ENCODE measurements at places on chromosomes 16 and 17.

DNA sequence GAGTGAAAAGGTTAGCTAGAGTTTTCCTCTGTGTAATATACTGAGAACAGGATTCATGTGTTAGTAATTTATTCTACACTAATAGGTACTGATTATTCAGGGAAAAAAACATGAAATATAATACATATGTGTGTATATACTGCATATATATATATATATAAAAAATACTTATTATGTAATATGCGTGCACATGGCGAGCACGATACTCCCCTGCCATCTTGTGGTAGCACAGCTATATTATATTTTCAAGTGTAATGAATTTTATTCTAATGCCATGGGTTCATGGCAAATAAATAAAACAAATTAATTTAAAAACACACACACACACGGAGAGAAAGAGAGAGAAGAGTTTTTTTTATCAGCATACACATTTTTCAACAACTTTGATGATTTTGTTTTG, 460.6 kb downstream of the KCNJ2 start:
- DNase-seq: no peak

- DNase-seq: no peak
These were observed 161.2 kb downstream of the MRTFB start for GRCh38 chr16:14232106-14232864.

DNA sequence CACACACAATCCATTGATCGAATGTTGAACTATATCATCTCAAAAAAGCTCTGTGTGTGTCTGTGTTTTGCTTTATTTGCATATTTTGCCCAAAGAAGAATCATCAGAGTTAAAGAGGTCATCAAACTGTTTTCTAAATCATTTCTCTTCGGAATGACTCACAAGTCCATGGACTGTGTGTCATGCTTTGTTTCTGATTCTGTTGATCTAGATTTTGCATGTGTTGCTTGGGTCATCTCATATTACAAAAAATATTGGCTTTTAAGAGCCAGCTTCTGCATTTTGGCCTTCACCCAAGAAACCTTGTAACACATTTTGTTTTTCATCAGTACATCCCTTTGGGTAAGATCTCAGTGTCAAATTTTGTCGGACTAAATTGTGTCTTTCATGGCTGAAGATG, 471.2 kb upstream of the HSBP1 start:
- DNase-seq: no peak

- peak; percentile 44 for DNase-seq
These were observed 1.3 kb upstream of the TUBB3 start for GRCh38 chr16:89921702-89922476.

- DNase-seq: no peak
These were observed 12.8 kb downstream of the CANT1 start for GRCh38 chr17:78996781-78997201.

- DNase-seq: no peak
These were observed 375 bp downstream of the STUB1 start for GRCh38 chr16:680625-680945.

DNA sequence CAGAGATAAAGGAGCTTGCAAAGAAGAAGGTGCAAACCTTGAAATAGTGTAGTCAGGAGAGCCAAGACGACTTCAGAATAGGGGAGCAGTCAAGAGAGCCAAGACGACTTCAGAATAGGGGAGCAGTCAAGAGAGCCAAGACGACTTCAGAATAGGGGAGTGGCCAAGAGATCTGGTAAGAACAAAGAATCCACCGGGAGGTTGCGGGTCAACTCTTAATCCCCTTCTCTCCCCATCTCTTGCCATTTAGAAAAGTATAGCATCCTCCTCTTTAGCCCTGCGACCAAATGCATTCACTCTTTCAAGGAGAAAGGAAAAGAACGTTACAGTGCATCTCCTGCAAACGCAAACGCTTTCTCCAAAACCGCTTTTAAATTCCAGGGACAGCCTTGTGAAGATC, 713 bp downstream of the KNOP1 start:
- no peak for DNase-seq

- no peak for DNase-seq
These were observed 35.0 kb downstream of the ZCCHC14 start for GRCh38 chr16:87457709-87458423.

DNA sequence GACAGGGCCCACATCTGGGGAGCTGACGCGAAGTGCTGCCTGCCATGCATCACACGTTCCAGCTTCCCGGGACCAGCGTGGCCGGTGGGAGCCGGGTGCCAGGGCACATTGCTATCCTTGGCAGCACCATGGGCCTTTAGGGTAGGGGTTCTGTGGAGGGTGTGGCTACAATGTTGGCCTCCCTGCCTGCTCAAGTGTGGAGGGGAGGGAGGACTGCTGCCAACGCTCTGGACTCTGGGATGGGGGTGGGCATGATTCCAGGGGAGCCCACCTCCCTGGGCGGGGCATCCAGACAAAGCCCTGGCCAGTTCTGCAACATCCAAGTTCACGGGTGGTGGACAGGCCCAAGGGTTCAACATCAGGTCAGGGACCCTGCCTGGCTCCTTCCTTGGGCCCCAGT, 13.9 kb downstream of the GRB7 start:
- no peak for DNase-seq

- DNase-seq: peak; percentile 86
These were observed 14.4 kb downstream of the CDIPT start for GRCh38 chr16:29848420-29849297.

DNA sequence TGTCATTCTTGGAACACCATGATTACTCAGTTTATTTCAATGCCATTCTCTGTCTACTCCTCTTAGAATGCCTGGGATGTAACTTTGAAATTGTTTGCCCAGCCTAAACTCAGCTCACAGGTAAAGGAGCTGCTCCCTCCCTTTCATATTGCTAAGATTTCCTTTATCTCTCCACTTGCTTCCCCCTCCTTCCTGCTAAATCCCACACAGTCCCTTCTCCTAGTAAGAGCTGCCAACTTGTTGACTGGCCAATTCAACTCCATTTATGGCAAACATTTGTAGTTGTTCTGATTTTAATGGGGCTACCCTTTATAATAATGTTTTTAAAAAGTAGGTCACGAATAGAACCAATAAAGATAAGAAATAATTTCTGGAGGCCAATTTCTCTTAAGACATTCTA, 146.1 kb downstream of the SKAP1 start:
- DNase-seq: no peak

- DNase-seq: no peak
These were observed 202.4 kb downstream of the IRF8 start for GRCh38 chr16:86101137-86101896.

- DNase-seq: no peak
These were observed 530.2 kb downstream of the NPIPA7 start for GRCh38 chr16:16909126-16909525.

DNA sequence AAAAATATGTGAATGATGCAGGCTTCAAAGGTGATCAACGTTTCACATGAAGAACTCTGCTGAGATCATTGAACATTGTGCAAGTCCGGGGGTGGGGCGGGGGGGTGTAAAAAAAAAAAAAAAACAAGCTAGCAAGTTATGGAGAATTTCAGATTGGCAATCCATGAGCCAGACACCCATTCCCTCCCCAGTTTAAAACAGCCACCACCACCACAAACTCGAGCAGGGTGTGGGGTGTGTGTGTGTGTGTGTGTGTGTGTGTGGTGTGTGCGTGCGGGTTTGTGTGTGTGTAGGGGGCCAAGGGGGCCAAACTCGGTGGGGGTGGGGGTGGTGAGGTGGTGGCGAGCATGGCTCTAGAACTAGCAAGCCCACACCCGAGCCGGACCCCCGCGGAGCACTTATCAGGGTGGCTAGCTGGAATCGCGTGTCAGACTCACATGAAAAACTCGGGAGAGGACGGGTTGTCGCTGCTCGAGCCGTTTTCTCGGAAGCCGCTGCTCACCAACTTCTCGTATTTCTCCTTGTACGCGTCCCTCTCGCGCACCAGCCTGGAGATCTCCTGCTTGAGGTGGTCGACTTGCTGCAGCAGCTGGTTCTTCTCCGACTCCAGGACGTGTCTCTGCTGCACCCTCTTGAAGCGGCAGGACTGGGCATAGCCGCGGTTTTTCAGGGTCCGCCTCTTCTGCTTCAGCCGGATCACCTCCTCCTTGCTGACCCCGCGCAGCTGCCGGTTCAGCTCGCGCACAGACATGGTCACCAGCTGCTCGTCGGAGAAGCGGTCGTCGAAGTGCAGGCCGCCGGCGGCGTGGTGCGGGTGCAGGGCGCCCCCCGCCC, 2.0 kb downstream of the MAF start:
- peak; percentile 60 for DNase-seq

GRCh38 chr17:28937044-28937729, 14.1 kb downstream of the PHF12 start:
- DNase-seq: no peak

DNA sequence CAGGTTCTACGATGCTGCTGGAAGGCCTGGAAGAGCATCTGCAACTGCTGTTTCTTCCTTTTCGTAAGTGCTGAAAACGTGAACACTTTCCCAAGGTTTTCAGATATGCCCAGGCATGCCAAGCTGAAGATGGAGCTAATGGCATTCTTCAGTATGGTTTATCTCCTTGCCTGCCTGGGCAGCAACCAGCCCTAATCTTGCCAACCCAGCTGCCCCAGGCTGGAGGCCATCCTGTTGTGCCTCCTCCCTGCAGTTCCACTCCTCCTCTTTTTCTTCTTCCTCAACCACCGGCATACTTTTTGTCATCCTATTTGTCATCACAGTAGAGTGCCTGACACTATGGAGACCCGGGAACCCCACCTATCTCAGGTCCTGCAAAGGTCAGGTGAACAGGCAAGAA, 1849.3 kb downstream of the TP53TG3F start:
- no peak for DNase-seq

GRCh38 chr16:67255553-67256221, 6.9 kb downstream of the SLC9A5 start:
- no peak for DNase-seq

DNA sequence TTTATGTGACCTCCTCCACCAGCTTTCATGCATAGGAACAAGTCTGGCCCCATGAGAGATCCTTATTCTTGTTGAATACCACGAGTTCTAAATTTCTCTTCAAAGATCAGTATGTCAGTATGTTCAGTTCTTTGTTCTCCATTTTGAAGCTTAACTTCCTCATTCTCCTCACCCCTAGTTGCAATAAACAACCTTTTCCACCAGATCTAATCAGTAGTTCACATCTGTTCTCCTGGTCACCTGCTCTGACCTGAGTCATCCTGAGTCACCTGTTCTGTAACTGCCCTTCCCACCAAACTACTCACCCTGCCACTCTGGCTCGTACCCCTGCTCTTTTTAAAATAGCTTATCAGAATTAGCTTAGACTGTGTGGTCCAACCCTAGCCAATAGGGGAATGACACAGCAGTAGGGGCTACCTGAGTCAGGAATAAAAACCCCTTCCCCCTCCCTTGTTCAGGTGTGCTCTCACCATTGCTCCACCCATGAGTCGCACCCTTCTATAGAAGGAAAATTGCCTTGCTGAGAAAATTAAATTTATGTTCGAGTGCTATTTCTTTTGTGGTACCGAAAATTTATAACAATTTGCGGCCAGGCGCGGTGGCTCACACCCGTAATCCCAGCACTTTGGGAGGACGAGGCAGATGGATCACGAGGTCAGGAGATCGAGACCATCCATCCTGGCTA, 94.6 kb downstream of the EMP2 start:
- no peak for DNase-seq

- no peak for DNase-seq
These were observed 32.6 kb upstream of the XYLT1 start for GRCh38 chr16:17503331-17503730.

GRCh38 chr17:74368341-74369081, 1.2 kb downstream of the GPR142 start:
- peak; percentile 79 for DNase-seq

DNA sequence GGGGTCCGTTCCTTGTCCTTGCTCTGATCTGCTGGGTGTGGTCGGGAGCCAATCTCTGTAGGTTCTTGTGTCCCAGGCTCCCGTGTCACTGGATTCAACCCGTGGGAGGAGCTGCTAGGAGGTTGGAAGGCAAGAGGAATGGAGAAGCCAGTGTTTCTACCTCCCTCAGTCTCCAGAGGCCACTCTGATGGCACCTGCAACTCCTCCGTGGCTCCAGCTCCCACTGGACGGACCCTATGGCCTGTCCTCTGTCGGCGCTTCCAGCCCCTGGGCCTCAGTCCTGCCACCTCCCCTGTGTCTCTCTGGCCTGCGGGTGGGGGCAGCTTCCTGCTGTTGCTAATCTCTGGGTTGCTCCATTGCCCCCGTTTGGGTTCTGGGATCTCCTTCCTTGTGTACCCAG, 71.1 kb downstream of the CMIP start:
- DNase-seq: no peak

DNA sequence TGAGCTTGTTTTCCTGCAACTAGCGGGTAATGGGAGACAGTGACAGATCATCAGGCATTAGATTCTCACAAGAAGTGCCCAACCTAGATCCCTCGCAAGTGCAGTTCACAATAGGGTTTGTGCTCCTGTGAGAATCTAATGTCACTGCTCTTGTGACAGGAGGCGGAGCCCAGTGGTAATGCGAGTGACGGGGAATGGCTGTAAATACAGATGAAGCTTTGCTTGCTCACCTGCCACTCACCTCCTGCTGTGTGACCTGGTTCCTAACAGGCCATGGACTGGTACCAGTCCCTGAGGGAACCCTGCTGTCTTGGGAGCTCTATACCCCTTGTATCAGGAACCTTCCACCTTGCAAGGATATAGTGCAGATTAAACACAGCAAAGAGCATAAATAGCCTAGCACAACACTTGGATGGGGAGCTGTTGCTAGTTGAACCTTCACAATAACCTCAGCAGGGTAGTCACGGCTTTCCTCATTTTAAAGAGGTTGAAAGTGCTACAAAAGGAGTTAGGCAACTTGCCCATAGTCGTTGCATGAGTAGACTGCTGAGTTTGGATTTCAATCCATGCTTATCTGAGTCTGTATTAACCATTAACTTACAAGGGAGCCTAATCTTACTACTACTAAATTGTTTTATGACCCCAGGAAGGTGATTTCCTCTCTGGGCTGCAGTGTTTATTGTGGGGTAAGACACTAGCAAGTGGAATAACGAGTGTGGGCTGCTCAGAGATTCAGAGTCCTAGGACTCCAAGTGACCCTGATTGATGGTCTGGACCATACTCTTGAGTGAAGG, 156.6 kb upstream of the ZFHX3 start:
- DNase-seq: no peak
